ENCODE measurements at places on chromosomes 7 and 10.
A peak's percentile ranks its signal among the peaks of the same experiment; 100 is the strongest.

GRCh38 chr10:36281831-36282331 lies 639.8 kb upstream of the FZD8 start:
- DNase-seq, result peak; percentile 2

GRCh38 chr7:29143751-29144150 lies 2.6 kb downstream of the CPVL start:
- DNase-seq, result no peak

DNA sequence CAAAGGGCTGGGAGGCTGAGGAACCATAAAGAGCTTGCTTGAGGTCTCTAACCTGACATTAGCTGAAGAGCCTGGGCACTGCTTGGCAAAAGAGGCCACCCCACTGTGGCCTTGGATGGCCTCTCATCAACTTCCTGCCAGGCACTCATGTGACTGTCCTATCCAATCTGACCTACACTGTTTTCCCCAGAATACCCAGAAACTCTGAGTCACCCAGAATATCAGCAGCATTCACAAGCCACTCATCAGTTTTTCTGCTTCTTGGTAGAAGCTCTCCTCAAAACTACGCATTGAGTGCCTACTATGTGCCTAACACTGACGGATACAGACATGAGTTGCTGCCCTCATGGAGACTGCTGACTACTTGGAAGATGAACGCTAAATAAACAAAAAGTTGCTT lies 4.1 kb upstream of the NT5C2 start:
- peak; percentile 79 for DNase-seq

DNA sequence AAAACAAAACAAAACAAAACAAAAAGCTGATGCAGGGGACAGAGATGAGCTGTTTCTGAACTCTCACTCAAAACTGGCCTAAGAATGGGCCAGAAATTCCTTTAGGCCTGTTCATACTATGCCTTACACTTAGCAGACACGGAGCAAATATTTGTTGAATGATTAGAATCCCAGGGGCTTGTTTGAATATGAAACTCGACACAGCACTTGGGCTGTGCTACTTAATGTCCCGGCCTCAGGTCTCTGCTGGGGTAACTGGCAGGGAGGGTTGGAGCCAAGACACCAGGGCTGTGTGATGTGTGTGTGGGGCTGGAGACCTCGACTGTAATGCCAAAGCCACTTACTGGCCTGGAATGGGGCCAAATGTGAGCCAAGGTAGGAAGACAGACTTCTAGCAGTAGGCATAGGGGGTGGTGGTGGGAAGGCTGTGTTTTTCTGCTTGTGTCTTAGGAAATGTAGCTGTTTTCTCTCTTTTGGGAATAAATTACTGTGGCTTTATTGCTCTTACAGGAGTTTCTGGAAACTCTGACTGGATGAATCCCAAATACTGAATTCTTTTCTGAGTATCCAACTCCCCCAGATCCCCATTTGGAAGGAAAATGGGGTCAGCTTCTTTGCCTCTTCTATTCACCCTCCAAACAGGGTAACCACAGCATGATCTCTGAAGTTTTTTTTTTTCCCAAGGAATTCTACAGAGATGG lies 66.7 kb downstream of the EMX2 start:
- DNase-seq, result peak; percentile 85

GRCh38 chr10:103467406-103467805 lies 8.7 kb upstream of the CALHM1 start:
- no peak for DNase-seq

GRCh38 chr10:132446661-132447445 lies 49.9 kb downstream of the PWWP2B start:
- peak; percentile 58 for DNase-seq

GRCh38 chr10:27986821-27987220 lies 12.1 kb downstream of the ODAD2 start:
- no peak for DNase-seq

GRCh38 chr7:20033621-20034400 lies 183.4 kb downstream of the MACC1 start:
- peak; percentile 85 for DNase-seq

DNA sequence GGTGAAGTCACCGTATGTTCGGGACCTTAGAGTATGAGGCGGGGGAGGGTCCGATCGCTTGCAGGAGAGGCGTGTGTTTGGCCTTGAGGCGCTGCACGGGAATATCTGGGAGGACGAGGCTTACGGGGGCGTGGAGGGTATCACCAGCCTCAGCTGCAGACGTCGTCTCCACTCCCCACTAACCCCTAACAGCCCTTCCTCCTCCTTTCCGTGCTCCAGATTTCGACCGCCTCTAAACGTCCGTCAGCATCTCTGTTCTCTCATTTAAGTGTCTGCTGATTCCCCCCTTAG lies 23.5 kb upstream of the ZNF12 start:
- DNase-seq, result no peak

GRCh38 chr10:6482737-6483357 lies 97.2 kb downstream of the PRKCQ start:
- no peak for DNase-seq

GRCh38 chr10:91197127-91197526 lies 23.3 kb upstream of the PCGF5 start:
- DNase-seq, result no peak

DNA sequence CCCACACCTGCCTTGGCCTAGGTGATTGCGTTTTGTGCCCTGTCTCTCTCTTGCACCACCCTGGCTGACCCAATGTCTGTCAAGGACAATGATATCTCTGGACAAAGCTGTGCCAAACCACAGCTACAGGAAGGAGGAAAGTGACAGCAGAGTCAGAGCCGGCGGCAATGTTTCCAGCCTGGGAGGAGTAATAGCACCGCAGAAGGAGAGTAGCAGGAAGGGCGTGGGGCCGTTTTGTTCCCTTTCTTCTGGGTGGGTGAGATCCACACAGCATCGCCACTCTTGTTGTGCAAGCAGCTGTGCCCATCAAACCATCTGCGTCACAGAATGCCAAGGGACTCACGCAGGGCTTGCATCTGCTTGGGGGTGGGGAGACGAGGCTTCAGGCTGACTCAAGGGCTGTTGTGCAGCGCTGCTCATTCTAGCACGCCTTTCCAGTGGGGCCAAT lies 341.6 kb upstream of the AUTS2 start:
- DNase-seq, result no peak

DNA sequence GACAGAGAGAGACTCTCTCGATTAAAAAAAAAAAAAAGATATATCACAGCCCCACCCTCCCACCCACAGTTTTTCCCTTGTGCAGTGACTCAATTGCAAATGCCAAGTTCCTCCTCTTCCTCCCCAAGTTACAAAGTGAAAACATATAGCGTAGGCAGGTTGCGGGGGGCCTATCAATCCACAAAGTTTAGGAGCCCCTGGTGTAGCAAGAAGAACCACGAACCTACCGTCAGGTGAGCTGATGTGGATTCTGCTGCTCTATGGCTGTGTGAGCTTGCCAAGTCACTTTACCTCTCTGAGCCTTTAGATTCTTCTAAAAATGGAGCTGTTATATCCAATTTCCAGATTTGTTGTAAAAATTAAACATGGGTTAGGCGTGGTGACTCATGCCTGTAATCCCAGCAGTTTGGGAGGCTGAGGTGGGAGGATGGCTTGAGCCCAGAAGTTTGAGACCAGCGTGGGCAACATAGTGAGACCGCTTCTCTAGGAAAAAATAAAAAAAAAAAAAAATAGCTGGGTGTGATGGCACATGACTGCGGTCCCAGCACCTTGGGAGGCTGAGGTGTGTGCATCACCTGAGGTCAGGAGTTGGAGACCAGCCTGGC lies 8.2 kb upstream of the RHBDD2 start:
- DNase-seq, result no peak

DNA sequence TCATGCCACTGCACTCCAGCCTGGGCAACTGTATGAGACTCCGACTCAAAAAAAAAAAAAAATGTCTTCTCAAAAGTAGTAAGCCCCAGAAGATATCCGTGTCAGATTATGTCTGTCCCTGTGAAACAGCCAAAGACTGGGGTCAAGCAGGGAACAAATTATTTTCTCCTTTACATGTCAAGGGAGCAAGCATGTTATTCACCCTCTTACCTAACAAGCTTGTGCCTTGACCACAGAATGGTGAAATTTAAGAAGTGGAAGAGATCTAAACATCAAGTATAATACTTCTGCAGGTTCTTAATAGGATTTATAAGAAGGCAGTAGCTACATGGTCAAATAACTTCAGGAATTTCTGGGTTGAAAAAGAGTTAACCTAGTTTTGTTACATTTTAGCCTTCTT lies 187.9 kb downstream of the ZNF365 start:
- no peak for DNase-seq

GRCh38 chr10:86710987-86711512 lies 42.7 kb downstream of the LDB3 start:
- DNase-seq, result peak; percentile 91

DNA sequence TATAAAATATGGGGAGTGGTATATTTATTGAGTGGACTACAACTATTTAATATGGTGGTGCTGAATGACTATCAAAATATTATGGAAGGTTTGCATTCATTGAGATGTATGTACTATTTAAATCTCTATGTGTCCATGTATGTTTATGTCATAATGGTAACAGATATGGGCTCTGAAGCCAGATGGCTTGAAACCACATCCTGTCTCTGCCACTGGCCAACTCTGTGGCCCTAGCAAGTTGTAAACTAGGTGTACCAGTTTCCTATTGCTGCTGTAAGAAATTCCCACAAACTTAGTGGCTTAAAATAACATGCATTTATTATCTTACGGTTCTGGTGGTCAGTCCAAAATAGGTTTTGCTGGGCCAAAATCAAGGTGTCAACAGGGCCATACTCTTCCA lies 198.1 kb upstream of the NFE2L3 start:
- no peak for DNase-seq

- DNase-seq, result no peak
Observed at GRCh38 chr7:115059321-115059720, 137.4 kb downstream of the MDFIC start.

- DNase-seq, result no peak
Observed at GRCh38 chr10:26840938-26841732, 19.6 kb downstream of the ABI1 start.

- DNase-seq, result peak; percentile 79
Observed at GRCh38 chr7:92833024-92833765, 3.2 kb downstream of the CDK6 start.

GRCh38 chr10:93509816-93510215 lies 13.4 kb downstream of the CEP55 start:
- no peak for DNase-seq

GRCh38 chr7:84801396-84801795 lies 385.5 kb downstream of the SEMA3D start:
- no peak for DNase-seq

GRCh38 chr10:111107846-111108245 lies 31.0 kb downstream of the ADRA2A start:
- DNase-seq, result no peak

GRCh38 chr7:16068183-16068582 lies 353.2 kb downstream of the CRPPA start:
- no peak for DNase-seq

DNA sequence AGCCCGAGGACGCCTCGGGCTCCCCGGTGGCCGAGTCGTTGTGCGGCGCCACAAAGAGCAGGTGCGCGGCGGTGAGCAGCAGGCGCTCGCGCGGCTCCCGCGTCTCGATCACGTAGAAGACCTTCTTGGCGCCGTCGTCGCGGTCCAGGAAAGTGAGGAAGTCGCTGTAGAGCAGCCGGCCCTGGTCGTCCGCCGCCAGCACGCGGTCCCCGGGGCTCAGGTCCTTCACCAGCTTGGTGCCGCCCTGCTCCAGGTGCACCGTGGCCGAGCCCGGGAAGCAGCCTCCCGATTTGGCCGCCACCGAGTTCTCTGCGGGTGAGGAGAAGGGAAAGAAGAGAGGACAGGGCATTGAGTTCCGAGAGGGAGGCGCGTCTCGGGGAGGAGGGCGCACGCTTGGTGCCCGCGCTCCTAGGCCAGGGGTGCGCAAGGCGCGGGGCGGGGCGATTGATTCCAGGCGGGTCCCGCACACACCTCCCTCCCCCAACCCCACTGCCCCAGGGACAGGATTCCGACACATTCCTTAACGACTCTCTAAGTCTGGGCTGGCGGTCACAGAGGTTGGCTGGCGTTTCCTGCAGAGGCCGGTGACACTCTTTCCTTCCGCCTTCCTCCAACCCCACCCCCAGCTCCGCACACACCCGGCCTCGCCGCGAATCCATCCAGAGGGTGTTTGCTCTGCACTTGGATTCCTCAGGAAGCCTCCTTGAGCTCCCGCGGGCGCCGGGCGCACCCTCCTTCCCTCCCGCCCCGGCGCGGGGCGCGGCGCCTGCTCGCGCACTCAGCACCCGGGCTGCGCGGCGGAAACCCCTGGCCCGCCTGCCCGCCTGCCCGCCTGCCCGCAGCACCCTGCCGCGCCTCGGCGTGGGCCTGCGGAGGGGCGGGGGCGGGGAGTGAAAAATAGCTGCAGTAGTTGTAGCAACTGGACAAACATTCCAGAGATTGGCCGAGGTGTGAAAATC lies 8.6 kb downstream of the SHH start:
- no peak for DNase-seq

- DNase-seq, result no peak
Observed at GRCh38 chr7:68807666-68808065, 790.6 kb upstream of the AUTS2 start.

DNA sequence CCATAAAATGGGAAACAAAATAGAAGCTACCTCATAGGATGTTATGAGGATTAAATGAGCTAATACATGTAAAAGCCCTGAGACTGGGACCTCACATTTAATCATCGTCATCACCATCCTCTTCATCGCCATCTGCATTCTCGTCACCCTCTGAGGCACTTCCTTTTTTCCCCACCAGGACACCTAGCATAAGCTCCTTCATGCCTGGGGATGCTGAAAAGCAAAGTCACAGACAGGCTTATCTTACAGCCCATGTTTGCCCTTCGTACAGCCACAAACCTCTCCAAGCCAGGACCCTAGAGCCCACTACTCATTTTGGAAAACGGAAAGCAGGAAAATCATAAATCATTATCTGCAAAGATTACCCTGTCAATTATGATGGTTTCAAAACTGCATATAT lies 249.6 kb downstream of the GPAM start:
- DNase-seq, result no peak

- DNase-seq, result peak; percentile 91
Observed at GRCh38 chr10:17989908-17990767, 38.4 kb downstream of the SLC39A12 start.

GRCh38 chr7:56063882-56064625 lies at the start of gene SUMF2:
TSS of gene SUMF2 (plus strand) at chr7:56064286. CDS start at chr7:56064312, 26 bp downstream.
- peak; percentile 88 for DNase-seq

- no peak for DNase-seq
Observed at GRCh38 chr10:121131426-121132265, 280.5 kb downstream of the WDR11 start.

DNA sequence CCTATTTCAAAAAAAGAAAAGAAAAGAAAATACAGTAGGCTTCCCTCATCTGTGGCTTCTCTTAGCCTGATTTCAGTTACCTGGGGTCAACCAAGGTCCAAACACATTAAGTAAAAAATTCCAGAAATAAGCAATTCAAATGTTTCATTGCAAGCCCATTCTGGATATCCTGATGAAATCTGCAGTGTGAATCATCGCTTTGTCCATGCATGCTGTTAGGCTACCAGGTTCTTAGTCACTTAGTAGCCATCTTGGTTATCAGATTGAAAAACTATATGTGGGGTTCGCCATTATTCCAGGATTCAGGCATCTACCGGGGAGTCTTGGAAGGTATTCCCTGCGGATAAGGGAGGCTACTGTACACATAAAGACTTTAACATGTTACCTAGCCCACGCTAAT lies 991 bp upstream of the FAM204A start:
- DNase-seq, result peak; percentile 45
